ENCODE measurements at places on chromosomes 4 and X. TPM values are rescaled to one million over a fixed set of nuclear protein-coding genes. Genes with fewer than 3 reads are reported as not detected.

DNA sequence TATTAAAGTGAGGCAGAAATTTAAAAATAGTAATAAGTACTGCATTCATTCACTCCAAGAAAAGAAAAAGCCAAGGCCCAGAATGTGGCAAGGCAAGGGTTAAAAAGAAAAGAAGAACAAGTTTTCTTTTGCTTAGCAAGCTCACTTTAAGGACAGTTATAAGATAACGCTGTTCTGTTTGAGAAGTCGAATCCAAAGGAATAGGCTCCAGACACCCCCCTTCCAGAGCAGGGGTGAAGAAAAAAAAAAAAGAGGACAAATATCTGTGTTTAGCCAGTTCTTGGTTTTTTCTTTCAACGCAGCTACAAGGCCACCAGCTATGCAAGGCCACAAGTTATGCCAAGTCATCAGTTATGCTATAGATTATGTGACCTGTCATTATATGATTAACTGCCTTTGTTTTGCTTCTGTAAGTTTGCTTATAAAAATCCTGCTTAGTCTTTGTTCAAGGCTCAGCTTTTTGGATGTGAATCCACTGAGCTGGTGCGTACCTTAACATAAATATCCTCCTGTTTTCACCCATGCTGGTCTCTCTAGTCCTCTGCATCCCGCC lies 1.4 kb downstream of the GRK4 start:
- DNase-seq = no peak

GRCh38 chr4:186878203-186878776 lies 154.6 kb upstream of the FAT1 start:
- no peak for DNase-seq

- no peak for DNase-seq
Observed at GRCh38 chr4:151715881-151716280, 44.9 kb downstream of the GATB start.

DNA sequence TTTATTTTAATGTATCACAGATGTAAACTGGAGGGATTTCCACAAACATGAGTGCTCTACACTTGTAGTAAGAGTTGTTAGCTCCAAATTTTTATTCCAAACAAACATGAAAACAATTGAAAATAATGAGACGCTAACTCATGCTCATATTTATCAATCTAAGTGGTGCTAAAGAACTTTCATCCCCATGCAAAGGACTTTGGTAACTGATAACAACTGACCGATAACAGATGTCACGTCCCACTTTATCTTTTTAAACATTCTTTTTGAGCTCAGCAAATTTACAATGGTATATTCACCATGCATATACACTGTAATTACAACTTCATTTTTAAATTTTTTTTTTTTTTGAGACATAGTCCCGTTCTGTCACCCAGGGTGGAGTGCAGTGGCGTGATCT lies 15.6 kb upstream of the MAOA start:
- DNase-seq = no peak

DNA sequence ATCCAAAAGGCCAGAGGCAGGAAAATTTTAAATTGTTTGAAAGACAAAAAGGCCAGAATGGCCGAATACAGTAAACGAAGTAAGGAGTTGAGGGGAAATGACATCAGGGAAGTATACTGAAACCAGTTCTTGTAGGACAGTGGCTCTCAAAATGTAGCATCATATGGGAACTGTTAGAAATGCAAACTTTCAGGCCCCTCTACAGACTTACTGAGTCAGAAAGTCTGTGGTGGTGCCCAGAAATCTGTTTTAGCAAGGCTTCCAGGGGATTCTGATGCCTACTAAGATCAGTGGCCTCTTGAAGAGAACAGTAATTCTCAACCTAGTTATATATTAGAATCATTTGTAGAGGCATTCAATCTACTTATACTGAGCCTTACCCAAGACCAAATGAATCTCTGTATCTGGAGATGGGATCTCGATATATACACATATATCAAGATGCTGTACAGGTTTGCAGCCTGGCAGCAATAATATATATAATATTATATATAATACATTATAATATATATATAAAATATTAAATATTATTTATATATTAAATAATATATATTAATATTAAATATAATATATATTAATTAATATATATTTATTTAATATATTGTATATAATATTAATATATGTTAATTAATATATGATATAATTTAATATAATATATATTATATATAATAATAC lies 39.7 kb downstream of the ADAMTS3 start:
- DNase-seq = no peak

GRCh38 chr4:88706574-88706973 lies 8.9 kb upstream of the NAP1L5 start:
- DNase-seq = no peak

DNA sequence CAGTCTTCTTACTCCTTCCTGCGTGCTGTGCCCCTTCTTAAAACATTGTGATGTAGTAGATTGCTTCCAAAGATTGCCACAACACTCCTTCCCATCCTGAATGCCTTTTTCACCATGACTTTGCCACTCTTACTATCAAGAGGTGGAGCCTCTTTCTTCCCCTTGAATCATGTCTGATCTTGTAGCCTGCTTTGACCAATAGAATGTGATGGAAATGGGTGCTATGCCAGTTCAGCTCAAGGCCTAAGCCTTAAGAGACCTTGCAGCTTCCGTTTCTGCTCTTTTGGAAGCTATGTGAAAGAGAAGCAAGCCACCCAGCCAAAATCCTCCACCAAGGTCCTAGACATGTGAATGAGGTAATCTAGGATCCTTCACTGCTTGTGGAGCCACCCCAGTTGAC lies 31.6 kb upstream of the RP2 start:
- no peak for DNase-seq

DNA sequence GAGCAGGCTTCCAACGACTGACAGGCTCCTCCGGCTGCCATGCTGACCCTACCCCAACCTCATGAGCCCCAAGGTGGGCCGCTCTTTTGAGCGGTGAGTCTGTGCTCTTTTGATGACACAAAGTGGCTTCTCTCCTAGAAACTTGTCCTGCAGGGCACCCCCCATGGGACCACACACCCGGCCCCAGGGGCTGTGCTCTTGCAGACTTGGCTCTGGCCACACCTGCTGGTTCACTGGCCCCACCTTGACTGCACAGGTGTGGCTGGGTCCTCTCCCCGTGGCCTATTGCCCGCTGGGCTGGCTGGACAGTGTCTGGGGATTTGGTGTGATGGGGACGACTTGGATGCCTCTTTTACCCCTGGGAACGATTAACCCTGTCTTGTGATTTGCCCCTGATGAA lies 1.5 kb upstream of the CPZ start:
- no peak for DNase-seq

GRCh38 chrX:45134315-45134731 lies 66.4 kb downstream of the DIPK2B start:
- DNase-seq = no peak

- no peak for DNase-seq
Observed at GRCh38 chr4:91113130-91113706, 986.0 kb downstream of the CCSER1 start.

DNA sequence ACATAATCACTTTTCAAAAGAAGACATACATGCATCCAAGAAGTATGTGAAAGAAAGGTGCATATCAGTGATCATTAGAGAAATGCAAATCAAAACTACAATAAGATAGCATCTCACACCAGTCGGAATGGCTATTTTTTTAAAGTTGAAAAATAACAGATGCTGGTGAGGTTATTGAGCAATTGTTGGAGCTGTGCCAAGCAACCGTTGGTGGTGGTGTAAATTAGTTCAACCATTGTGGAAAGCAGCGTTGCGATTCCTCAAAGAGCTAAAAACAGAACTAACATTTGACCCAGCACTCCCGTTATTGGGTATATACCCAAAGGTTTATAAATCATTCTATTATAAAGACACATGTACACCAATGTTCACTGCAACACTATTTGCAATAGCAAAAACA lies 14.2 kb downstream of the COX7B2 start:
- DNase-seq = no peak

DNA sequence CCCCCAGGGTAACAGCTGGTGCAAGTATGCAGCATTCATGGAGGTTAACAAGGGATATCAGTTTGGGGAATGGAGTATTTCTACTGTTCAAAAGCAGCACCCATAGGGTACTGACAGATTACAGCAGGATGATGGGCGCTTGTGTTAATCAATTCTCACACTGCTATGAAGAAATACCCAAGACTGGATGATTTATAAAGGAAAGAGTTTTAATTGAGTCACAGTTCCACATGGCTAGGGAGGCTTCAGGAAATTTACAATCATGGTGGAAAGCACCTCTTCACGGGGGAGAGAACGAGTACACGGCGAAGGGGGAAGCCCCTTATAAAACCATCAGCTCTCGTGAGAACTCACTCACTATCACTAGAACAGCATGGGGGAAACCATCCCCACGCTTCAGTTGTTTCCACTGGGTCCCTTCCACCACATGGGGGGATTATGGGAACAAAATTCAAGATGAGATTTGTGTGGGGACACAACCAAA lies 64.1 kb downstream of the TNIP2 start:
- DNase-seq = no peak

DNA sequence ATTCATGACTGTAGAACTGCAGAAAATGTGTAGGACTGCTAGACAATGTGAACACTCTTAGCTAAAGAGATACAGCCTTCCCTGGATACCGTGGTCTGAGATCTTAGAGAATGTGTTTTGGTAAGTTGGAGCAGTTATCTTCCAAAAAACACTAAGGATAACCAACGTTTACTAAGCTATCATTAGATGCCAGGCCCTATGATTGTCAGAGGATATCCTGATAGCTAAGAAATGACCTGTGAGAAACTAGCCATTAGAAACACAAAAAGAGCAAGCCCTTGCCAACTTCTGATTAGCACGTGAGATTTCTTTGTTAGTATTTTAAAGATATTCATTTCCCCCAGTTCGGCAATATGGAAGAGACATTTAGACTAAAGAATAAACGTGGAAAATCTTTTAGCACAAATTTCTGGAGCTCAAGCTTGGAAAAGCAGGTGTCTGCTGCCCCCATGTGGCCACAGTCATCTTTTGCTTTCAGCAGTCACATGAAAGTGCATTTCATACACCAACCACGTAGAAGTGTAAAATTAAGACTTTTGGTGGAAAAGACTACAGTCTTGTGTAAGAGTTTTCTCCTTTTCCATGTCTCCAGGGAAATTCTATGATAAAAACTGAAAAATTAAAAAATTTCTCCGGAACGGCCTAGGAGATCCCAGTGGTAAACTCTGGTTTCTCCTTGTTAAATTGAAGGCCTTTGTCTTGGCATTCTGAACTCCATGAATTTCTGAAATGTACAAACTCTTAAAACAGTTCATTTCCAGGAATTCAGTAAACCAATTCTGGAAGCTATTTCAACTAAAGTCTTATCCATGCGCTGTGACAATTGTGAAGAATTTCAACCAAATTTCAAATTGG lies 136.4 kb downstream of the ZNF674 start:
- DNase-seq = peak; percentile 43

DNA sequence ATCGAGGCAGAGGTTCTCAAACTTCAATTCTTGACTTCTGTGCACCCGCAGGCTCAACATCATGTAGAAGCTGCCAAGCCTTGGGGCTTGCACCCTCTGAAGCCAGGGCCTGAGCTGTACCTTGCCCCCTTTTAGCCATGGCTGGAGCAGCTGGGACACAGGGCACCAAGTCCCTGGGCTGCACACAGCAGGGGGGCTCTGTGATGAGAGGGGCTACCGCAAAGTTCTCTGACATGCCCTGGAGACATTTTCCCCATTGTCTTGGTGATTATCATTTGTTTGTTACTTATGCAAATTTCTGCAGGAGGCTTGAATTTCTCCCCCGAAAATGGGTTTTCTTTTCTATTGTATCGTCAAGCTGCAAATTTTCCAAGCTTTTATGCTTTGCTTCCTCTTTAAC lies 4.9 kb upstream of the MAGEB17 start:
- DNase-seq = no peak

- no peak for DNase-seq
Observed at GRCh38 chrX:134457708-134458107, 2.3 kb upstream of the HPRT1 start.

- DNase-seq = peak; percentile 62
Observed at GRCh38 chr4:139682741-139683151, 17.1 kb downstream of the MGST2 start.

The ITIH6 gene
- total RNA-seq = not detected
